H7 (cell line): ENCODE measurements at places on chromosomes 1 and 21.
A peak's percentile ranks its signal among the peaks of the same experiment; 100 is the strongest.

- no peak for DNase-seq
Measured at GRCh38 chr1:84705513-84705912, 15.3 kb upstream of the SSX2IP start.

DNA sequence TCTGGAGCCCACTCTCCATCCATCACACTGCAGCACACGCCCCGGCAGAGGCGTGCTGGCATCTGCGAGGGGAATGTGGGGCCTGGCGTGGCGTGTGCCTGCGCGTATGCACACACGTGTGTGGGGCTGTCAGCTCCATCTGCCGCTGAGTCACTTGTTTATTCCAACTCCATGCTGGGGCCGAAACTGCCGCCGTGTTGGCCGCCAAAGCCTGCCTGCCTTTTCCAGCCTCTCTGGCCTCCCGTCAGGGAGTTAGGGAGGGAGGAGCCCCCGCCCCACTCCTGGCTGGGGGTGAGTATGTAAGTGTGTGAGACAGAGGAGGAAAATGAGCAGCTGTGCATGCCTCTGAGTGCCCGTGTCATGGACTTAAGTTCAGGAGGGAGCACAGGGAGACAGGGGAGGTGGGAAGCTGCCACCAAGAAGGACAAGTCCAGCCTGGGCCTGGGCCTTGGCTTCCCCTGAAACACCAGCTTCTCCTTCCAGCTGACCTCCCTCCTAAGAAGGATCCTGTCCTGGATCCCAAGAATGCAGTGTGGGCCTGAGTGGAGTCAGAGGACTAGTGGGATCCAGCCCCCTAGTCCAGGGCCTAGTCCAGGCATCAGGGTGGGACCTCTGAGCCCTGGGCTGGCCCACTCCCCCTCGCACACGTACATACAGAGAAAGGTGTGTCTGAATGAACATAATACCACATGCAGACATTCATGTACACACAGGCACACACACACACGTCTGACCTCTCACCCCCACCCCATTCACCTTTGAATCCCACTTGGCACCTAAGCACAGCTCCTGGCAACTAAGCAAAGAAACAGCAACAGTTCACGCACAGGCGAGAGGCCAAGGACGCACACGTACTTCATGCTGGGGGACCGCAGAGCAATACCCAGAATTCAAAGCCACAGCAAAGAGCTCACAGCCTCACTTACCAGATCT lies 24.7 kb downstream of the MEF2D start:
- no peak for DNase-seq

DNA sequence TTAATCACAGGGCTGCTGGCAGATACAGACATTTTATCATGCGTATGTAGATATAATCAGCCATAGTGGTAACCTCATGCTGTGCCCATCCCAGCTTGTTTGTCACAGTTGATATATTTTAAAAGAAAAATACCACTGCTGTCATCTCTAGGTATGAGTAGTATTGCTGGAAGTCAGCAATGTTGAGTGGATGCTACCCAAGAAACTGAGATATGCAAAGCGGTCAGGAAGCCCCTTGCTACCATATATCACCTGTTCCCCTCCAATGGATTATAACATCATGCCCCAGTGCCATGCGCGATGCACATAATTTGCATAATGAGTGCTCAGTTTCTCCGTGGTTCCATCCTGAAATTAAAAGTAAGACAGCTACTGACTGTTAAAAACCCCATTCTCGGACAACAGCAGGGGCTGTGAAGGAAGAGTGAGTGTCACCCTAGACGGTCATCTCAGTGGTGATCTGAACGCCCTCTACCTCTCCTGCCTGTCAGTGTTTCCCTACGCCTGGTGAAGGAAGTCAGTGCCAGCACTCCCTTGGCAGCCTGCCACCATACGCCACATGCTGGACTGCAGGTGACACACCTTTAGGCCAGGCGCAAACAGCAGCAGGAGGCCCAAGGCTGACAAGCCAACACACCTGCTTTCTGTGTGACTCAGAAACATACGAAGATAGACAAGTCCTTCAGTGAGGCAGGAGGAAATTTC lies 2.7 kb downstream of the IL10RB start:
- DNase-seq = no peak

DNA sequence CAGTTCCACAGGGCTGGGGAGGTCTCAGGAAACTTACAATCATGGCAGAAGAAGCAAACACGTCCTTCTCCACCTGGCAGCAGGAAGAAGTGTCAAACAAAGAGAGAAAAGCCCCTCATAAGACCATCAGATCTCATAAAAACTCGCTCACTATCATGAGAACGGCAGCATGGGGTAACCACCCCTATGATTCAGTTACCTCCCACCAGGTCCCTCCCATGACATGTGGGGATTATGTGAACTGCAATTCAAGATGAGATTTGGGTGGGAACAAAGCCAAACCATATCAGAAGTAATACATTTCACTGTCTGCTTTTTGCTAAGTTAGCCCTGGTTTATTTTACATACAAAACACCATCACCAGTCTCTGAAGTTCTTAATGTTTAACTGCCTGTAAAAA lies 68.5 kb downstream of the RBM11 start:
- no peak for DNase-seq

- DNase-seq = peak; percentile 5
Measured at GRCh38 chr21:26512664-26513063, 60.4 kb downstream of the CYYR1 start.

- DNase-seq = no peak
Measured at GRCh38 chr1:39833621-39834385, 45.1 kb upstream of the BMP8B start.

- no peak for DNase-seq
Measured at GRCh38 chr1:180482425-180483275, 19.7 kb downstream of the ACBD6 start.

DNA sequence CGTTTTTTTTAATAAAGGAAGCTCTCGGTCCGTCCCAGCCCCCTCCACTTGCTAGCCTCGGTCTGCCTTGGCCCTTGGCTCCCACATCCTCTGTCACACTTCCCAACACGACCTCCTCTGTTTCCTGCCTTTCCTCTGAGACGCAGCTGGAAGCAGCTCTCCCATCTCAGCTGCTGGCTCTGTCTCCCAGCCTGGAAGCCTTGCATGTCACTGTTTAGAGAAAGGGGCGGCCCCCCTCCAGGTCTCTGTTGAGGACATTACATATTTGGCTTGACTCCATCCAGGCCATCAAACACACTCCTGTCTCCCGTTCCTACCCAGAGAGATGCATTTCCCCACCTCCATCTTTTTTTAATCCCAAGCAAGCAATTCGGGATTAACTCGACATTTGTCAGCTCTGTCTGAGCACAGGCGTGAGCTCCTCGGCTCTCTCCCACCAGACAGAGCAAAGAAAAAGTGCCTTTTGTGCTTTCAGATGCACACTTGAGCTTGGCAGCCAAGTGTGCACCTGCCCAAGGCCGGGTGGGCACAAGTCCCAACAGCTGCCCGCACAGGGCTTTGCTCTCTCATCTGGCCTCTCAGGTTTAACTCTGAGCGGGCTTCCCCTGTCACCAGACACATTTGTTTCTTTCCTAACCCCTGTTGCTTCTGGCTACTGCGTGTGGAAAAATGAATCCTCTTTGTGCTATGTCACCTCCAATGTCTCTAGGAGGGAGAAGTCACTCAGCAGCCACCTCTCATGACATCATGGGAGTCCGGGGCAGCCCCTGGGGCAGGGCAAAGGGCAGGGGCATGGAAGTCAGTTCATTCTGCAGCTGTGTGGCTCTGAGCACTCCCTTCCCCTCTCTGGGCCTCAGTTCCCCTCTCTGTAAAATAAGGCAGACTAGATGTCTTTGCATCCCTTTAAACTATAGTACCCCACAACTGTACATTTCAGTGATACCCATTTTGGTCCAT lies 108.3 kb downstream of the KCND3 start:
- DNase-seq = no peak

DNA sequence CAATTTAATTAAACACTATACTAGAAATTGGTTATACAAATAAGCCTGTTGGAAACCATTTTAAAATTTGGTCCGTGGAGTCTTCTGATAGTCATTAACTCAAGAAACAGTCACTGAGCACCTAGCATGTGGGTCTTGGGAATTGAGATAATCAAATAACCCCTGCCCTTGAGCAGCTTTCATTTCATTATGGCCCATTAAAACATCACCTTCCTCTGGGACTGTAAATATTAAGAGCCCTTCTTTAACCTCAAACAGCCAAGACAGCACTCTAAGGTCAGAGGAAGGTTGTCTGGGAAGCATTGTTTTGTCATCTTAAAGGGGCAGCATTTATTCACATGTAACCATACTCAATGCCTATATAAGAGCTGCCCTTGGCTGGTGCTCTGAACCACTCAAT lies 610.3 kb upstream of the USP24 start:
- DNase-seq = no peak

DNA sequence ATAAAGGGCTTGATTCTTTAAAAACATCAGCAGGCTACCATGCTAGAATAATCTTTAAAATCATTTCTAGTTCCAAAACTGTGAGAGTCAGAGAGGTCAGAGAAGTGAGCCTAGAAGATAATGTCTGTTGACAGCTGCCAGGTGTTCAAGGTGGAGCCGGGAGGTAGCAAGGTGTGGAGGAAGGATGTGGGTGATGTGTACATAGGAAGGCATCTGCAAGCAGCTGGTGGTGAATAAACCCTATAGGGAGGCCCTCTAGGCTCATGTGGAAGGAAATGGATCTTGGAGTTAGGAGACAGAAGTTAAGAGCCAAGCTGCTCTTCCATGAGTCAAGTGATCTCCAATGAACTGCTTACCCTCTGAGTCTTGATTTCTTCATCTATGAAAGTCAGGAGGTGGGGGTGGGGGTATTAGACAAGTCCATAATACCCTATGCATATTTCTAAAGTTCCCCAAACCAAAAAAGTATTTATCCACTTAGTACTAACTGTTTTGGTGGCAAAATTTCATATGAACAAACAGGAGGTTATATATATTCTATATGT lies 266.3 kb downstream of the RHOU start:
- no peak for DNase-seq

DNA sequence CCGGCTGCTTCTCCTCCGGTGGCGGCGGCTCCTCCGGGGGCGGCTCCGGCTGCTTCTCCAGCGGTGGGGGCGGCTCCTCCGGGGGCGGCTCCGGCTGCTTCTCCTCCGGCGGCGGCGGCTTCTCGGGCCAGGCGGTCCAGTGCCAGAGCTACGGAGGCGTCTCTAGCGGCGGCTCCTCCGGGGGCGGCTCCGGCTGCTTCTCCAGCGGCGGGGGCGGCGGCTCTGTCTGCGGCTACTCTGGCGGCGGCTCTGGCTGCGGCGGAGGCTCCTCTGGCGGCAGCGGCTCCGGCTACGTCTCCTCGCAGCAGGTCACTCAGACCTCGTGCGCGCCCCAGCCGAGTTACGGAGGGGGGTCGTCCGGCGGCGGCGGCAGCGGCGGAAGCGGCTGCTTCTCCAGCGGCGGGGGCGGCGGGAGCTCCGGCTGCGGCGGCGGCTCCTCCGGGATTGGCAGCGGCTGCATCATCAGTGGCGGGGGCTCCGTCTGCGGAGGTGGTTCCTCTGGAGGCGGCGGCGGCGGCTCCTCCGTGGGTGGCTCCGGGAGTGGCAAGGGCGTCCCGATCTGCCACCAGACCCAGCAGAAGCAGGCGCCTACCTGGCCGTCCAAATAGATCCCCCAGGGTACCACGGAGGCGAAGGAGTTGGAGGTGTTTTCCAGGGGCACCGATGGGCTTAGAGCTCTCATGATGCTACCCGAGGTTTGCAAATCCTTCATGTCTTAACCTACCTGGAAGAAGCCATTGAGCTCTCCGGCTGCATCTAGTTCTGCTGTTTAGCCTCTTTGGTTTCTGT lies 2.0 kb downstream of the LORICRIN start:
- peak; percentile 61 for DNase-seq

- DNase-seq = no peak
Measured at GRCh38 chr1:108007070-108007469, 42.1 kb upstream of the VAV3 start.

DNA sequence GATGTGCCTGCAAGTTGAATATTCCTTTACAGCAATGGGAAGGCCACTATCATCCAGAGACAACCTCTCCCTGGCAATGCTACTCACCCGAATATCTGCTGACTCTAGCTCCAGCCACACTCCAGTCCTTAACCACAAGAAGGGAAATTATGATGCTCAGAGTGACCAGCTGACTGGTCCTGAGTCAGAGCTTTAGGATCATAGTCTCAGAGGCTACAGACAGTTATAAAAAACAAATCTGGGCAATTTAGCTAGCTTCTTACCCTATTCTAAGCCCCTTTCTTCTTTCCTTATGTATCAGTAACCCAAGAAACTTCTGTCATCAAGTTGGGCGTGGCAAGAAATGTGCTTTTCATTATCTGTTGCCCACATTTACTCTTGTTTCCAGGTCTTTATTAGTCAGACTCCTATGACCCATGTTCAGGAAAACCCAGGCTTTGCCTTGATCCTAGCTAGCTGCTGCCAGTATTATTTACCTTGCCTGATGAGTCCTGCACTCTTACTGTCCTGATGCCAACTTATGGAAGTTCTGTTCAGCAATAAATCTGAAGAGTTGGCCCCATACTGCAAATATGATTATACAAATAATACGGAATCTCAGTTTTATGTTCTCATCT lies 207.0 kb downstream of the TTLL7 start:
- no peak for DNase-seq

GRCh38 chr1:37393173-37394120 lies 80.9 kb upstream of the ZC3H12A start:
- DNase-seq = no peak

GRCh38 chr1:154433161-154433764 lies 28.1 kb downstream of the IL6R start:
- DNase-seq = no peak

DNA sequence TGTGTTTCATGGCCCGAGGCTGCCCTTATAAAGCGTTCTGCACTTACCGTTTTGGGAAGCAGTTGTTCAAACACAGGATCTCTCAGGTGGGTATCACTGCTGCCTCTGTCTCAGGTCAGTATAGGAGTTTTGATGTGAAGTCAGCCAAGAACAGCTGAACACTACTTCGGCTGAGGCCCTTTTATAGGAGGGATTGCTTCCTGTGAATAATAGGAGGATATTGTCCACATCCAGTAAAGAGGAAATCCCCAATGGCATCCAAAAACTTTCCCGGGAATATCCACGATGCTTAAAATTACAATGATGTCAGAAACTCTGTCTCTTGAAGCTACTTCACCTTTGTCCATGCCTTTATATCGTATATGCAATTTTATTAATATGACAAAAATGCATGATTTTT lies at the start of gene SELE:
Gene SELE (minus strand): TSS at position 156 of the 400 bp plus-strand sequence. CDS start 467 bp downstream, outside the sequence.
- no peak for DNase-seq

DNA sequence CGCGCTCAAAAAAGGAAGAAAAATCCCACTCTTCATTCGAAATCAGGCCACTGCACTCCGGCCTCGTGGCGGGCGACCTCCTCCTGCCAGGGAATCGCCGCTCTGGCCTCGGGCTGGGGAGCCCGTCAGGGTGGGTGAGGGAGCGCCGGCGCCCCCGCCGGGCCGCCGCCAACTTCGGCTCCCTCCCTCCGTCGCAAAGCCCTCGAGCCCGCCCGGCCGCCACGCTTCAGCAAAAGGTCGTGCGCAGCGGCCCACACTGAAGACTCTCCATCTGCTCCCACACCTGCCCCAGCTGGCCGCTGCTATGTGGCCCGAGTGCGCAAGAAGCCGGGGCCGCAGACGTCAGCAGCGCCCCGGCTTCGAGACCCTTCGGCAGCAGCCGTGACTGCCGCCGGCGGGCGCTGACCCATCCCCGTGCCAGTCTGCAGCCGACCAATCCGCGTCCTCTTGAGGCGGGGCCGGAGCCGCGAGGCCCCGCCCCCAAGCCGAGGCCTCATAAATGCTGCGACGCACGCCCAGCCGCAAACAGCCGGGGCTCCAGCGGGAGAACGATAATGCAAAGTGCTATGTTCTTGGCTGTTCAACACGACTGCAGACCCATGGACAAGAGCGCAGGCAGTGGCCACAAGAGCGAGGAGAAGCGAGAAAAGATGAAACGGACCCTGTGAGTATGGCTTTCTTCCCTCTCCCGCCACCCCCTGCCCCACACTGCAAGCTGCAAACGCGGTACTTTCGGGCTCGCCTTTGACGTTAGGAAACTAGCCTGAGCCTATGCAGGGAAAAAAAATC lies at the start of gene RGS2:
Gene RGS2 (plus strand): TSS at position 522 of the 789 bp plus-strand sequence. CDS start 33 bp downstream, at position 555.
- peak; percentile 94 for DNase-seq

- DNase-seq = peak; percentile 77
Measured at GRCh38 chr1:156726549-156727226, 1.6 kb upstream of the METTL25B start.
